Ascending aorta (tissue), 2 donors: ENCODE measurements at places on chromosomes 6 and 20. TPM values are rescaled to one million over a fixed set of nuclear protein-coding genes. Genes with fewer than 3 reads are reported as not detected.

- H3K27me3 ChIP-seq = peaks cover 5% of the 10 kb centered on the region
- H3K27ac ChIP-seq = no peak overlapping the region
- H3K36me3 ChIP-seq = peaks cover 12% of the 10 kb centered on the region
- H3K4me3 ChIP-seq = peak overlapping the region; percentile 58
These were observed 1.1 kb downstream of the DLK2 start for GRCh38 chr6:43454290-43454695.

The MAP3K4 gene
- total RNA-seq = 14.9 TPM

The RNF217 gene
- 7.3 TPM for total RNA-seq

DNA sequence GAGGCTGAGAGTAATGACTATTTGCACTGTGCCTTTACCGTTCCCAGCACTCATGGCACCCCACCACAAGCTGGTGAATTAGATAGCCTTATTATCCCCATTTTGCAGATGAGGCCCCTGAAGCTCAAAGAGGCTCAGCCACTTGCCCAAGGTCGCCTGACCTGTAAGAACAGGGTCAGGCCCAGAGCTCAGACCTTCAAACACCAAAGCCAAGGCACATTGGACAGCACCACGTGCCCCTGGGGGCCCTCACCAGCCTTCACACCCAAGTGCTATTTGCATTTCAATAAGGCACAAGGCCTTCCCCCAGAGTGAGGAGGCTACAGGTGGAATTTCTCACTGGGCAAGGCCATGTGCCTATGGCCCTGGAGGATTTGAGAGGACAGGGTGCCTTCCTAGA lies 14.2 kb upstream of the C6orf132 start:
- H3K27ac ChIP-seq = no peak overlapping the region
- H3K36me3 ChIP-seq = no peaks in the 10 kb centered on the region
- no peak for DNase-seq
- no peaks in the 10 kb centered on the region for H3K27me3 ChIP-seq
- H3K4me3 ChIP-seq = no peak overlapping the region

- no peaks in the 10 kb centered on the region for H3K4me1 ChIP-seq
- no peak overlapping the region for H3K27ac ChIP-seq
- DNase-seq = no peak
- no peaks in the 10 kb centered on the region for H3K27me3 ChIP-seq
- H3K36me3 ChIP-seq = no peaks in the 10 kb centered on the region
- no peak overlapping the region for H3K4me3 ChIP-seq
These were observed 153.4 kb upstream of the SALL4 start for GRCh38 chr20:51955756-51956155.

GRCh38 chr20:54648421-54649142 lies 173.2 kb downstream of the DOK5 start:
- no peaks in the 10 kb centered on the region for H3K27me3 ChIP-seq
- H3K36me3 ChIP-seq = no peaks in the 10 kb centered on the region
- no peaks in the 10 kb centered on the region for H3K4me1 ChIP-seq

The PRR18 gene
- total RNA-seq = not detected

DNA sequence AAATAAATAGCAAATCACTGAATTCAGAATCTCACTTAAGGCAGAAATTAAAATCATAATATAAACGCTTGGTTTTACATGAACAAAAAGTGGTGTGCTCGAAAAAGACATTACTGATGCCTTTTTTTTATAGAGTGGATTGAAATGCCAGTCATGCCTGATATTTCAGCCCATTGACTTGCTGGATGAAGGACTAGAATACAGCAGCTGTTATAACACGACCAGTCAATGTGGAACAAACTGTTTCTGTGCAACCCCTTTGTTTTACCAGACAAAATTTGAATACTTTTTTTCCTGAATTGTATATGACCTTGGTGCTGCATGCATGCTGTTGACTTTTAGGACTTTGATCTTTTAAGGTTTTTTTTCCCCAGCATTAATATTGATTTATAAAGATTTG lies 150.0 kb downstream of the QKI start:
- no peak for DNase-seq
- no peaks in the 10 kb centered on the region for H3K4me1 ChIP-seq
- H3K27me3 ChIP-seq = no peaks in the 10 kb centered on the region
- H3K27ac ChIP-seq = no peak overlapping the region

The RAET1E gene
- total RNA-seq = not detected

GRCh38 chr20:63657260-63657936 lies 714 bp upstream of the RTEL1 start:
- peak overlapping the region; percentile 83 for H3K4me3 ChIP-seq
- H3K27ac ChIP-seq = peak overlapping the region; percentile 88
- no peak for DNase-seq

The EFCAB8 gene
- total RNA-seq = not detected

DNA sequence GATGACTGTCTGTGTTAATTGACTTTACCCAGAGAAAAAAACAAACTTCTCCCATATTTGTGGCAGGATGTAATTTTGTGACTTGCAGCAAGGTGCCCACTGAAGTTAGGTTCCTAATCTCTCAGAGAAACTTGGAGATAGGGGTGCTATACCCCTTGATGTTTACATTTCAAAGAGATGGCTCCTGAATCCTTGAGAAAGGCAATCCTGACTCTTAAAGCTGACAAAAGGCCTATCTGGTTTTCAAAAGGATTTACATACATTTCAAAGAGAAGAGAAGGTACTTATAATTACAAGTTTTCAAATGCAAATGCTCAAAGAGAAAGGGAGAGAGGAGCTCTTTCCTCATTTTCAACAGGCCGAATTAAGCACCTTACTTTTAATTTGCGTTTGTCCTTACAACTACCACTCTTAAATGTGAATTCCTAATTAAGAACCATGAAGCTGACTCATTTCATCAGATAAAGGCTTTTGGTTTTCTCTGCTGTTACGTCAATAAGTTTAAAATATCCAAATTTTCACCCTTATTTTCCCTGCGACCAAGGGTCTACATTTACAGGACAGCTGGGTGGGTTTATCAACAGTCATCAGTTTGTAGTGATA lies 711.8 kb upstream of the MAP3K7 start:
- no peaks in the 10 kb centered on the region for H3K27me3 ChIP-seq
- no peak overlapping the region for H3K27ac ChIP-seq
- DNase-seq = no peak
- no peak overlapping the region for H3K4me3 ChIP-seq
- no peaks in the 10 kb centered on the region for H3K4me1 ChIP-seq
- no peaks in the 10 kb centered on the region for H3K36me3 ChIP-seq

DNA sequence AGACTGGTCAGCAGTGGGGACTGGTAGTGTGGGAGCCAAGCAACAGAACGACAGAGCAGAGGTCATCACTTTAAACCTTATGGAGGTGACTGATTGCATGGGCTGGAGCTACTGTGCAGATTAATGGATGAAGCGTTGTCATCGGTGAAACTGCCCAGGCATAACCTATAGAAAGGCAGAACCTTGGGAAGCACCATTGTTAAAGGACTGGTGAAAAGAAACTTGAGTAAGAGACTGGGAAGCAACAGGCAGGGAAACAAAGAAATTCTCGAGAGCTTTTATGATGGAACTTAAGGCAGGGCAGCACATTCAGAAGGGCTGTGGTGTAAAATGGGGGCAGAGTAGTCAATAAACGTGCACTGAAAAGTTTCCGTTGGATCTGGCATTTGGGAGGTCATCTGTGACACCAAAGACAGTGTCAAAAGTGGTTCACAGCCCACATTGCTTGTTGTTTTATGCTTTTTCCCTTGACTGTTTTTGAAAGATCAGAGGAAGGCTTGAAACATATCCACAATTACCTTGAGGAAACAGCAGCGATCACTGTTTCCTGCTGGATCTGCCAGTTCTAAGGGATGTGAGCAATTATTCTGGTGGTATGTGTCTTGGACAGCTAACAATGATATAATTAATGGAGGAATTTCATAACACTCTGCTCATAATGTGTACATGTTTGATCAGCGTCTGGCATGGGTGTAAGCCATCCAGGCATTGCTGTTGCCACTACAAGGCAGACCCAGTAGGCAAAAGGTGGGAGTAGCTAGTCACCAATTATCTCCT lies 62.7 kb downstream of the LRRC1 start:
- H3K4me3 ChIP-seq = no peak overlapping the region
- H3K27me3 ChIP-seq = no peaks in the 10 kb centered on the region
- no peak for DNase-seq
- H3K36me3 ChIP-seq = no peaks in the 10 kb centered on the region
- no peak overlapping the region for H3K27ac ChIP-seq

The GJA10 gene
- total RNA-seq = not detected

DNA sequence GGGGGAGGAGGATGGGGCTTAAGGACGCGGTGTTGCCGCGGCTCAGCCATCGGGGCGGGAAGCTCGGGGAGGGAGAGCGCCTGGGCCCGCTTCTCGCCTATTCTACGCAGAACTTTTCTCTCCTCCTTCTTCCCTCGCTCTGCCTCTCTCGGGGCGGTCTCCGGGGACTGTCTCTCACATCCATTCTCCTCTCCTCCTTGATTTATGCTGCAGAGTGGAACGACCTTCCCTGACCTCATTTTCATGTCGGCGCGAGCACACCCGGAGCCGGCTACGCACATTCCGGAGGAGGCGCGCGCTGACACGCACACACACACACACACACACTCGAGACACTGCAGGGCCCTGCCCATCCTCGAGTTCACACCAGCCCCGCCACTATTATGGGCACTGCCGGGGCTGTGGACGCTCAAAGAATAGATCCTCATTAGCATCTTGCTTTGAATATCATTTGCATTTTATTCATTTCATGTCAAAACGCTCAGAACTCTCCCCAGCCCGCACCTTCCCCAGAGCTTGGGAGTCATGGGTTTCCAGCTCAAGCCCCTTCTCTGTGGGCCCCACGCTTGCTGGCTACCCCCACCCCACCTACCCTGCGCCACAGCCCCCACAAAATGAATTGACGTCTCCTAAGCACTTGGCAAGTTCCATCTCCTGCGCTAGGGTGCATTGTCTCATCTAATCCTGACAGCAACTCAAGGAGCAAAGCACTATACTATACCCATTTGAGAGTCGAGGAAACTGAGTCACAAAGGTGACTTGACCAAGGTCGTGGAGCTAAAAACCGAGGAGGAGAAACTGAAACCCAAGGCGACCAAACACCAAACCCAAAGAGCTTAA lies 36.8 kb downstream of the NCR2 start:
- no peaks in the 10 kb centered on the region for H3K36me3 ChIP-seq
- H3K4me1 ChIP-seq = peaks cover 23% of the 10 kb centered on the region
- no peak for DNase-seq
- H3K27ac ChIP-seq = no peak overlapping the region
- peaks cover 29% of the 10 kb centered on the region for H3K27me3 ChIP-seq

GRCh38 chr6:145155873-145156782 lies 579.2 kb downstream of the EPM2A start:
- no peaks in the 10 kb centered on the region for H3K27me3 ChIP-seq
- no peak for DNase-seq
- H3K4me1 ChIP-seq = no peaks in the 10 kb centered on the region

The AVP gene
- total RNA-seq = not detected

The DHX16 gene
- total RNA-seq = 39.2 TPM

DNA sequence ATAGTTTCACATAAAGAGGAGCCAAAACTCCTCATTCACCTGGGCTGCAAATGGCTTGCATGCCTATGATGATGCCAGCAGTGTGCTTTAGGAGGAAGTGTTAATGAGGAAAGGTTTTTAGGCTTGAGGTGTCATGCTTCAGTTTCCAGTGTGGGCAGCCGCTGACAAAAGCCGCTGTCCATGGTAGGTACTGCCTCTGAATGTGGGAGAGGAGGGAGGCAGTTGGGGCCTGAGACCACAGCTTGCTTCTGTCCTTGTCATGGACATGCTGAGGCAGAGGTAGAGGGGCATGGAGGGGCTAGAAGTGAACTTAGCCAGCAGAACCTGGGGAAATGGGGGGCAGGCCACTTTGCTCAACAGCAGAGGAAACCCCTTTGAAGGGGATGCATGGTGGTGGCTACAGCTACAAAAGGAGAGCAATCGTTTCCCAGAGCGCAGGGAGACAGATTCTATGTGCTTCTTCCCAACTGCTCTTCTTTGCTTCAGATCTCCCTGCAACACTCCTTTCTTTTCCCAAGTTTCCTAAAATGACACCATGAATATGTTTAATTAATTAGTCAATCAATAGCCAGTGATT lies 372.1 kb upstream of the CNR1 start:
- DNase-seq = no peak
- no peak overlapping the region for H3K27ac ChIP-seq
- no peaks in the 10 kb centered on the region for H3K4me1 ChIP-seq
- no peaks in the 10 kb centered on the region for H3K36me3 ChIP-seq
- no peak overlapping the region for H3K4me3 ChIP-seq

- peaks cover 23% of the 10 kb centered on the region for H3K36me3 ChIP-seq
- DNase-seq = no peak
- H3K4me1 ChIP-seq = no peaks in the 10 kb centered on the region
- H3K4me3 ChIP-seq = no peak overlapping the region
- H3K27ac ChIP-seq = no peak overlapping the region
- H3K27me3 ChIP-seq = no peaks in the 10 kb centered on the region
These were observed 142.8 kb upstream of the AKAP12 start for GRCh38 chr6:151096691-151097606.

GRCh38 chr6:88268508-88268907 lies 102.4 kb upstream of the CNR1 start:
- no peak overlapping the region for H3K4me3 ChIP-seq
- no peaks in the 10 kb centered on the region for H3K27me3 ChIP-seq
- no peaks in the 10 kb centered on the region for H3K4me1 ChIP-seq
- no peak for DNase-seq
- H3K27ac ChIP-seq = no peak overlapping the region

The NQO2 gene
- total RNA-seq = 7.7 TPM
